ENCODE measurements at places on chromosomes 4 and X.

DNA sequence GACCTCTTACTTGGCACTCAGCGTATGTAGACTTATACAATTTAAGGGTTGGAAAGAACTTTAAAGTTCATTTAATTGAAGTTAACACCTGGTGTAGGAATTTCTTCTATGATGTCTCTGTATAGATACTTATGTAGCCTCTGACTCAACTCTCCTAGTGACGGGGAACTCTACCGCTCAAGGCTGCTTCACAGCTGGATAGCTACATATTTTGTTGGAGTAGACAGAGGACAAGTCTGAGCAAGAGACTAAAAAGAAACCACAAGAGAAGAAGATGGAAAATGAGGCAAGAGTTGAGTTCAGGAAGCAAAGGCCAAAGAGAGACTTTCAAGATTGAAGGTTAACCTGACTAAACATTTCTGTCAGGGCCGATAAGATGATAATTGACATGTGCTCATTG lies 52.6 kb downstream of the GPR50 start:
- no peak for DNase-seq

DNA sequence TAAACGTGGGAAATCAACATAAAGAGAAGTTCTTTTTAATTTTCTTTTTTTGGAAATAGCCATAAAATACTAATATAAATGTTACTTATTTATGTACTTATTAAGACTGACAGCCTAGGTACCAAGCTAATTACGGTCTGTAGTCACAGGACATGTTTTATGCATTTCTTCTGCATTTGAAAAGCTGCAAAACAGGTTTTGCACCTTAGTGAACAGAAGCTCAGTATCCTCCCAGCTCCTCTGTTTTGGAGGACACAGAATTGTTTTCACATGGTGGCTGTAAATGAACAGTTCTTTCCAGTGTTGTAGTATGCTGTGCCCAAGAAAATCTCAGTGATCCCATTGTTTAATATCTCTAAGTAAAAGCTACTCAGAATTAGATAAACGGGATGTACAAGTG lies 1788.0 kb upstream of the TENM3 start:
- DNase-seq = no peak

GRCh38 chr4:120847019-120847582 lies 75.4 kb downstream of the PRDM5 start:
- DNase-seq = no peak

DNA sequence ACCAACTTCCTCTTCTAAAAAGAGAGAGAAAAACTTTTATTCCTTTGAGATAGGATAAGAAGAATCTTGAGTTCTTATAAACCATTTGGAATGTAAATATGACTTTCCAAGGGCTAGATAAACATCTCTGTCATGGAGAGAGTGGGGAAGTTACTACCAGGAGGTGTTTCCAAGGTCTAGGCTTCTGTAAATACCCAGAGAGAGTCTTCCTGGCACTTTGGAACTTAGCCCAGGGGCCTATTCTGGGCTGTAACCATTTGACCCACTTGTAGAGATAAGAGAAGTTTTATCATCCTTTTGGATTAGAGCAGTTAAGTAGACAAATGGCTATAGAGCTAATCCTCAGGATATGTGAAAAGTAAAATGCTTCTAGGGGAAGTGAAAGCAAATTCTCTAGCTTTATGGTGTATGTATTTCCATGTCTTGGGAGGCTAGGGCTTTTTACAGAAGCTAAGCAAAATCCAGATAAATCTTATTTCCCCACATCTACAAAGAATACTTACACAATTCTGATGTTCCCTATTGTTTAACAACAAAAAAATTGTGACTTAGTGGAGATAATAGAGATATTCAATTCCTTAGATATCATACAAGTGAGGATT lies 51.1 kb downstream of the MCUB start:
- DNase-seq = no peak

DNA sequence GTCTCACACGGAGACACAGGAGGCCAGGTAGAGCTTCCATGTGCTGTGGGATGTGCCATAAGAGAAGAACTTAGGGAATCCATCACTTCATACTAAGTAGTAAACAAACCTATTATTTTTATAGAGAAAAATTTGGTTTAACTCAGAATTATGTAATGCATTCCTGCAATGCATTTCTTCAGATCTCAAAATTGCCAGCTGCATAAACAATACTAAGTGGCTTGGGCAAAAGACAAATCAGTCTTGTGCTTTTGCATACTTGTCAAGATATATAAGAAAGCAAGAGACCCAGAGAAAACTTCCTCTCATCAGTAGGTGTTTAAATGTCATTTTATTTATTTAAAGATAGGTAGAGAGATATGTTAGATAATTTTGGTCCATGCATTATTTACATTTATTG lies 382.1 kb upstream of the CTSO start:
- no peak for DNase-seq

DNA sequence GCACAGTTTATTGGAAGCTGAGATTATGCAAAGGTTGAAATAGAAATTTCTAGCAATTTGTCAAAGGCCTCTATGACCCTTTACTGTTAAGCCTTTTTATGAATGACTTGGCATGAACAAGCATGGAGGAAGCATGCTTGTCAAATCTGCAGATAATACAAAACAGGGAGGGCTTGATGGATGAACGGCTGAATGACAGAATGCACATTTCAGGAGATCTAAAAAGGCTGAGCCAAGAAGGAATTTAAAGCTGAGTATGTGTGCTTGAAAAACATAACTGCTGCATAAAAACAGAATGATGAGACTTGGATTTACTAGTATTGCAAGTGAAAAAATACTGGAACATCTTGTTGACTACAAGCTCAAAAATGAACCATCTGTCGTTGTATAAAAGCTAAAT lies 29.0 kb upstream of the UBE2K start:
- no peak for DNase-seq

DNA sequence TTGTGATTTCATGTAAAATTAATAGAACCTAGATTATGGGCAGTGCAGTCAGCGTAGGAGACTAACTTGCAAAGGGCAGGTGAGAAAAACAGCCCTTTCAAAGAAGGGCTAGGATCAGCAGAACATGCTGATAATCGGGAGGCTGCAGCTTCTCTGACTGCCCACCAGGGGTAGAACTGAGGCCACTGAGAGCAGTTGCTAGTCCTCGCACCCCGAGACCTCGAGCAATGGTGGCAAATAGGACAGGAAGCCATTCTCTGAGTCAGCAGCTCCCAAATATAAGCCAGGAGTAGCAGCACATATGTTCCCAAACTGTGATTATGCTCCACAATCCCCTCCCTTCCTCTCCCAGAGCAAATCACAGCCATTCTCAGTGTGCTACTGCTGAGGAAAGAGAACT lies 186.5 kb downstream of the MSL3 start:
- no peak for DNase-seq

DNA sequence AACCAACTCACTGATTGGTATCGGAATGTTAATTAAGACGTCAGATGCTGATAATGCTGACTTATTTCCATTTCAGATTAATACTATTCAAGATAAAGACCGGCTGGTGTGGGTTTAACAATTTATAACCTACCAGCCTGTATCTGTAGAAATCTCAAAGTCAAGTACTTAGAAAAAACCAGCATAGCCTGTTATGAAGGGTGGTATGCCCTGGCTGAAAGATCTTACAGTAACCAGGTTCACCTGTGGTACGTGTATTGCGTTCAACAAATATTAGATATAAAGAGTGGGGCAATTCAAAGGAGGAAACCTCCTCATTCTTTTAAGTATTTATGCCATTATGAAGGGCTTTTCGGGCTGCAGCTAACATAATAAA lies 240.8 kb upstream of the ANXA3 start:
- DNase-seq = no peak

DNA sequence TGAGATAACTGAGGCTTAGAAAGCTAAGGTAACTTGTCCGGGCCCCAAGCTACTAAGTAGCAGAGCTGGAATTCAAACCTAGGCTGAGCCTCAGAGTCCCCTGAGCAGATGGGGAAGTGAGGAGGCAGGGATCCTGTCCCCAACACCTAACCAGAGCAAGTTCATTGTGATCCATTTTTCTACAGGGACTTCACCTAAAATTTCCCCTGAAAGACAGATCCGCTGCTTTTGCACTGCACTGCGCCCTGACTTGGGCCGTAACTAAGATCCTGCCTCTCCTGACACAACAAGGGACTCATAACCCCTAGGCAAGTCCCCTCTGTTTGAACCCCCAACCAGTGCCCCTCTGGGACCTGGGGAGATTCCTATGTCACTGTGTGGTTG lies 25.6 kb upstream of the MTM1 start:
- no peak for DNase-seq

All from stimulated activated CD4-positive, alpha-beta T cell treated with anti-CD3 and anti-CD28 coated beads, Interleukin-1b, Interleukin-23, amount 100 ng/mL, for 1 hour (primary cell).